ENCODE measurements at places on chromosomes 16 and 17. TPM values are rescaled to one million over a fixed set of nuclear protein-coding genes. Genes with fewer than 3 reads are reported as not detected.

LRRC37A gene
- 0.68 TPM for polyA plus RNA-seq

DNA sequence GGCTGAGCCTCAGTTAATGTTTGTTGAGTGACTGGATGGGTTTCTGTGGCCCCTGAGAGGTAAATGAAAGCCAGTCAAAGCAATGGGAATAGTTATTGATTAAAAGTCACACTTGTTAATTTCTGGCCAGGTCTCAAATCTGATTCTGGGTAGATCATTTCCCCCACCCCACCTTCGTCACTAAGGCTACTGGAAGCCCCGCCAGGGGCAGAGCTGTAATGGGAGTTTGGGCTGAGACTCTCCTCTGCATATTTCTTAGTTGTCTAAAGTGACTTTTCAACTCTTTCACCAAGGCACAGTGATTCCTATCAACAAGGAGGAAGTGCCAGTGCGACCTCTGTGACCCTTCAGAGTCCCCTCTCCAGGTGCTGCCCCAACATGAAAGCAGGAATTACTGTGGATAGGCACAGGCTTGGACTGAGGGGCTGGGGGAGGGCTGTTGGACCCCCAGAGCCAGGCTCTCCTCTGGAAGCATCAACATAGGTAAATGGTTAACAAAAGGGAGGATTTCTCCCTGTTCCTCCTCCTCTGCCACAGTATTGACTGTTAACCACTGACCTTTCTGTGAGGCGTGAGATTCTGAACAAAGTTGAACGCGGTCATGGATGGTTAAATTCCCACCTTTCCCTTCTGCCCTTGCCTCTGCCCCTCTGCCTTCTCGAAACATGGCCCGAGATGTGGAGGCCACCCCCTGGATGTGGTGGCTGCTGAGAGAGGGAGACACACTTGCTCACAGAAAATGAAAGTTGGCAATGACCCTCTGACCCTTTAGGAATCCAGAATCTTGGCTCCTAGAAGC is 20.8 kb upstream of the TBX2 start:
- no peaks in the 10 kb centered on the region for H3K4me1 ChIP-seq
- no peak for DNase-seq
- H3K4me3 ChIP-seq: no peak overlapping the region
- no peaks in the 10 kb centered on the region for H3K27me3 ChIP-seq
- H3K36me3 ChIP-seq: no peaks in the 10 kb centered on the region

OR1A1 gene
- polyA plus RNA-seq: not detected

DNA sequence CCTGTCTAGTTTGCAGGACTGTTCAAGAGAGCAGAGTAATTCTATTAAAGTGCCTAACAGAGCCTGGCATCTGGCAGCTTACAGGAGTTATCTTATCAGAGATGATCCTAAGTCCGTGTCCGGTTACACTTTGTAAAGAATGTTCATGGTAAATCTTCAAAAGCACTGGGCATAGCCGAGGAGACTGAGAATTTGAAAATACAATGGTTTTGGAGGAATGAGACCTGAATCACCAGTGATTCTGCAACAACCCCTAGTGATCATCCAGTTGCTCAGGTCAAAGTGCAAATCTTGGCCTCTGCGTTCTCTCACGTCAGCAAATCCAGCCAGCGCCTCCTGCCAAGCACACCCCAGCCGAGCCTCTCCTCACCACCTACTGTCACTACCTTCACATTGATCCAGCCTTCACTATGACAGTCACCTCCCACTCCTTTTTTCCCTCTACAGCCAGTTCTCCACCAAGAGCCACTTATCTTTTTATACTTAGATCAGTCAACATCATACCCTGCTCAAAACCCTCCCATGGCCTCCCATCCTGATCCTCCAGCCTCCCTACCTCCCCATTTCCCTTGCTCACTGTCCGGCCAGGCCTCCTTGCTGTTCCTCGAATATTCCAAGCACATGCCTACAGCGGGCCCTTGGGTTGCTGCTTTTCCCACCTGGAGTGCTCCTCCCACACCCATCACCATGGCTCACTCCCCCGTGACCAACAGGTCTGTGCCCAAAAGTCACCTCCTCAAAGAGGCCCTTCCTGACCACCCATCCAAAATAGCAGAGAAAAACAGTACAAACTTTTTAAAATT is 57.4 kb upstream of the ERN1 start:
- no peak overlapping the region for H3K27ac ChIP-seq
- DNase-seq: no peak
- no peak overlapping the region for H3K4me3 ChIP-seq

METRNL gene
- 4.3 TPM for polyA plus RNA-seq

DNA sequence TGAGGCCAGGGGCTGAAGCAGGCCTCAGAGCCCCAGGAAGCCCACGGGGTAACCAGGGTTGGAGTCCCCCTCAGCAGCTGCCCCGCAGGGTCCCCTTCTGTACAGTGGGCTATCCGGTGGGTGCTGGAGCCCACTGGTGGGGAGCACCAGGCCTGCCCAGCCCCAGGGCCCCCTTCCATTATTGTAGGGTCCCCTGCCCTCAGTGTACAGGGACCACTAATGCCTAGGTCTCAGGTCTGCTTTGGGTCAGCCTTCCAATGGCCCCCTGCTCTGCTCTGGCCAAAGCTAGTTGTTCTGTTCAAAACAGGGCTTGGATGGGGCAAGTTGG is 1.1 kb downstream of the ADAM11 start:
- H3K27me3 ChIP-seq: no peaks in the 10 kb centered on the region
- peaks cover 4% of the 10 kb centered on the region for H3K4me1 ChIP-seq

MRPL12 gene
- polyA plus RNA-seq: 36.8 TPM

Data from ovary (tissue), 10 donors.